Activated CD4-positive, alpha-beta T cell treated with anti-CD3 and anti-CD28 coated beads, Interleukin-2, amount 50 U/mL, for 16 hours (primary cell): ENCODE measurements at places on chromosomes 6 and 20.

DNA sequence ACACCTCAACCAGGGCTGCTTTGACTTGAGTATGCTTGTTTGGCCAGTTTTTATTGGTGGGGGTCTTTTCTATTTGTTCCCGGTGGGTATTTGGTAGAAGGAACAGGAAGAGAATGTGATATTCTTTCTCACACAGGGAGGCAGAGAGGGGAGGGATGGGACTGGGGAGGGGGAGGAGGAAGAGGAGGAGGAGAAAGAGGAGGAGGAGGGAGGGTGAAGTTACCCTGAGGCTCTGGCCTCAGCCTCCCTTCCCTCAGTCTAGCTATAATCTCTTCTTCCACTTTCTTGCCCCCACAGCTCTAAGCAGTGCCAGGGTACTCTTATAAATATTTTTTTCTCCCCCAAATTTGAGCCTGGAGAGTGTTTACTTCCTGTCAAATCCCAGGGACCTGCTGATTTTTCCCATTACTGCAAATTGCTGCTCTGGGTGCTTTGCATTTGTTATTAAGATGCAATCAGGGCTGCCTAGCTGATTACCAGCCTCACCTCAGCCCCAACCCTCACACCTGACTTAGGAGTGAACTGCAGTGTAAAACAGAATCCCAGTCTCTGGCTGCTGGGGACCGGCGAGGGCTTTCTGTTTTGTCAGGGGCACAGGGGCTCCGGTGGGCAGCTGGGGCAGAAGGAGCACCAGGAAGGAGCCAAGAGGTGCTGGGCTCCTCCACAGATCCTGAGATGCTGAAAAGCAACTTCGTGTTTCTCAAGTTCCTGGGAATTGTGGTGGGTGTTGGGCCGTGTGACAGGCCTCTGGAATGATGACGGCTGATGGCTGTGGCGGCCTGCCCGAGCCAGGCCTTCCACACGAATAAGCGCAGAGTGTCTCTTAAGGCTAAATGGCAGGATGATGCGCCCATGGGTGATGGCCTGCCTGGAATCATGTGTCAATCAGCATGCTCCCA lies 141.4 kb downstream of the CD83 start:
- no peak for DNase-seq

GRCh38 chr6:25363427-25363826 lies 84.3 kb downstream of the CARMIL1 start:
- no peak for DNase-seq

DNA sequence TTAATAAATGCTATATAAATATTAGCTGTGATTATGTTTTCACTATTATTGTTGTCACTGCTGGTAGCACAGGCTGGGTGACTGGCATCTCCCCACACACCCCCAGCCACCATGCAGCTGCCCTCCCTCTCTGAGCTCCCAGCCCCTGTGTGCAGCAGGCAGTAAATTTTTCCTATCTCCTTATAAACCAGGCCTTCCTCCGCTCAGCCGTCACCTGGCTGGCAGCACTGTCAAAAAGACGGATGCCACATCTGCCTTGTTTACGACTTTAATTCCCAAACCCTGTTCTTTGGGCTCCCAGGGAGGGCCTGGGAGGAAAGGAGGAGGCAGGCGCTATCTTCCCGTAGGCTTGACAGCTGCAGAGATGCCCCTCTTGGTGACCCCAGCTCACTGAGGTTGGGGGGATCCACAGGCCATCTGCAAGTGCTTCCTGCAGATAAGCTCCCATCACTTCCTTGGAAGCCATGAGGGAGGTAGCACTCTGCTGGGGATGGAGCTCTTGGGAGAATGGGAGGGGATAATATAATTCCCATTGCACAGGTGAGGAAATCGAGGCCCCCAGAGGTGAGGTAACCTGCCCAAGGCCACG lies 94.5 kb downstream of the GRM4 start:
- DNase-seq, result no peak

DNA sequence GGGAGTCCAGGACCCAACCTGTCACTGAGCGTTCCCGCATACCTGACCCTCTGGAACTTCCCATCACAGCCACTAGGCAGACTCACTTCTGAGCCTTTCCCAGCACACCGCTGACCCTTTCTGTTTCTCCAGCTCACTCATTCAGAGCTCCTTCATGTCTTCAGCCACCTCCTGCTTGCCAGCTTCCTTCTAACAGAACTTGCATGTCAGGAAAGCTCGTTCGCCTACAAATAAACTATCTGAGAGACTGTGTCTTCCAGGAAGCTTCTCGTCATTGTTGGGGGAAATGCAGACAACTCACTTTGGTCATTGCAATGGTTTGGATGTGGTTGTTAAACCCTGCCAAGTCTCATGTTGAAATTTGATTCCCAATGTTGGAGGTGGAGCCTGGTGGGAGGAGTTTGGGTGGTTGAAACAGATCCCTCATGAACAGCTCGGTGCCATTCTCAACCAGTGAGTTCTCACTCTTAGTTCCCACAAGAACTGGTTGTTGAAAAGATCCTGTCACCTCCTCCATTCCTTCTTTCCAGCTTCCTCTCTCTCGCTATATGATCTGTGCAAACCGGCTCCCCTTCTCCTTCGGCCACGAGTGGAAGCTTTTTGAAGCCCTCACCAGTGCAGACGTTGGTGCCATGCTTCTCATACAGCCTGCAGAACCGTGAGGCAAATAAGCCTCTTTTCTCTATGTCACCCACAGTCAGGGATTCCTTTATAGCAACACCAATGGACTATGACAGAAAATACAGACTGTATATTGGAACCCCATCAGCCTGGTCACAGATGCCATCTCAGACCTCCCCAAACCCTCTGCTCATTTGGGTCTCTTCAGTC lies 1.4 kb upstream of the MUC21 start:
- no peak for DNase-seq

DNA sequence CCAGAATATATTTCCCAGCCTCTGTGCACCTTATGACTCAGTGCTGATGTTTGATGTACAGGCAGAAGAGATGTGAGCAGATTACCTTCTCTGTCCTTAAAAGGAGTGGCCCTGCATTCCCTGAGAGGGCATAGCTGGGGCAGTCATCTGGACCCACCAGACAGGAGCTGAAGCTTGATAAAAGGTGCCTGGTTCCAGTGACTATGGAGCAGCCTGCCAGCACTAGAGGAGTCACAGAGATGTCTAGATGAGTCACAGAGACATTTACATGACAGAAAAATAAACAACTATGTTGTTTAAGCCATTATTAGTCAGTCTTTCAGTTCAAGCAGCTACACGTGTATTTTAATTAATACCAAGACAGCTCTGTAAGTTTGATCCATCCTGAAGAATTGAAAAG lies 237.1 kb upstream of the MOCS1 start:
- DNase-seq, result no peak

DNA sequence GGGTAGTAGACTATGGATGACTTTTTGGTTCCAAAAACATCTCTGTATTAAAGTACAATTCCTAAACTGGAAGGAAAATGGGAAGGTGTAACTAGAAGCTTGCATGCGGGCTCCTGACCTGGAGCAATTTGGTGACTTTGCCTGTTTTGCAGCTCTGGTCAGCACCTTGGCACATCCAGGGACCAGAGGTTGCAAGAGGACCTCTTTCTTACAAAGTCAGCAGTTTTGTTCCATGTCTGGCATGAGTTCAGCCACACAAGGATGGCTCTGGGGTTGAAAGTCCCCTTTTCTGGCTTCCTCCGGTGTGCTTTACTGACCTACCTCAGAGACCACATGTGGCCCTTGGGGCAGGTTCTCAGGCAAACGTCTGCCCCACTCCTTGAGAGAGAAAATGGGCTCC lies 22.7 kb upstream of the CD93 start:
- no peak for DNase-seq

DNA sequence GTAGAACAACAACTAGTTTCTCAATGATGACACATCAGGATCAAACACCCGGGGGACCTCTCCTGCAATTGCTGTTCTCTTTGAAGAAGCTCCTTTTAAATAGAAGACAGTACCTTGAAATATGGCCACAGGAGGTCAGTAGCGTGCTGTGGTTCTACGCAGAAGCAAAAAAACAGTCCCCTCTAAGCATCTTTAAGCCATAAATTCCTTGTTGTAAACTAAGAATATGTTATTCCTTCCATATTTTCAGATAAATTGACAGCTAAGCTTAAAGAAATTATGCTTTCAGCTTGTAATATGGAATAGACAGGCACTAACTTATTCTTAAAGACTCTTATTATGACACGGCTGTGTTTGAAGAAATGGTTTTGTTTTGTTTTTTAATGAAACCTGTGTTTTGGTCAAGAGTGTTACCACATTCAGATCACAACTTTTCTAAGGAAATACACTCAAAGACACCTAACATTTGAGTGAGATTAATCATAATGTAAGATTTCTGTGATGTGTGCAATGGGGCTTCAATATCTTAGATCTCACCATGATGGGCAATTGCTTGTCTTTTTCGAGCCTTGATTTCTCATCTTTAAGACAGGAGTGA lies 49.7 kb upstream of the IL20RA start:
- peak; percentile 70 for DNase-seq

DNA sequence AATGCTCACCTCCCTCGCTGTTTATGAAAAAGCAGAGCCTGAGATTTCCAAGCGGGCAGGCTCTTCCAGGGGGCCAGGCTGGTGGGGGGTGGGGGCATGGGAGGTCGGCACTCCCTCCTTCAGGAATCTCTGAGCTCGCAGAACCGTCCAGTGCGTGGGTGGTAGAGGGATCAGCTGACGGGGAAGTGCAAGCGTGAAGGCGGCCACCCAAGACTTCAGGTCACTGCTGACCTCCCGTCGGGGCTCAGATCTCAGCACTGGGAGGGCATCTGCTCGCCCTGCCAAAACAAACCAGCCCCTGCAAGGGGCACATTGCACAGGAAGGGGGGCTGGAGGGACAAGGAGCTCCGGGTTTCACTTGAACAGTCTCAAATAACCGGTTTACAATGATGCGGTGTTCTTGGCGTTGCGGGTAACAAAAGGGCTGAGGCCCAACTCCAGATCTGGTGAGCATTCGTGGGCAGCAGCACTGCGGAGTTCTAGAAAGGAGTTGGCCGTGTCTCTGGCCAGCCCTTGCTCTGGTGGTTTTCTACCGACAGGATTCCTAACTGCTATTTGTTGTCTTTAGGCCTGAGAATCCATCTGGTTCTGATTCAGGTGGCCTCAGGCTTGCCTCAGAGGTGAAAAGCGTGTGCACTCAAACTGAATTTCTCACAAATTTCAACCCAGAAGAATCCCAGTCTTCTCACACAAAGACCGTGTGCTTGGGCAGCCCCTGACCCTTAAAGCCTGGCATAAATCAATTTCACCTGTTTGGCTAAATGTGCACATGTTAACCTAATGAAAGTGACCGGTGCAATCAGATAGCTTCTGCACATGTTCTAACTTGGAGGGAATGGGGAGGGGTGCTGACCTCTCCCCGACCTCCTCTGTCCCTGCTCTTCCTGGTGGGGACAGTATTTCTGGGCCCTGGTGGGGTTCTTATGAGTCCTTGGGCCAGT lies 191.6 kb downstream of the MYLK4 start:
- DNase-seq, result no peak

DNA sequence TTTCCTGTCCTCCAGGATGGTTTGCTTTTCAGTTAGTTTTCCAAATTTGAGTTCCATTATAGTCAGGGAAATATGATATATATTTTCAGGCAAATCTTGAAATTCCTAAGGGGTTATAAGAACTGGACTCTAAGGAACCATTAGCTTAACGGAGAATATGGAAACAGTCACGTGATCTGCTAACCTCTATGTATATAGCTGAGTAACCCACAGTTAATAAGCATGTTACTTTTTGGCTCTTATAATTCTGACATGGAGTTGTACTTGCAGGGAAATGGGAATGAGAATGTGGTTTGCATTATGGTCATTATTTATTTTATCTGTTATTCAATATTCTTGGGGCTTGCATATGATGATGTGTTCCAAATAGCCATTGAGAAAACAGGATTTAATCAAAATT lies 23.3 kb downstream of the SOBP start:
- no peak for DNase-seq

DNA sequence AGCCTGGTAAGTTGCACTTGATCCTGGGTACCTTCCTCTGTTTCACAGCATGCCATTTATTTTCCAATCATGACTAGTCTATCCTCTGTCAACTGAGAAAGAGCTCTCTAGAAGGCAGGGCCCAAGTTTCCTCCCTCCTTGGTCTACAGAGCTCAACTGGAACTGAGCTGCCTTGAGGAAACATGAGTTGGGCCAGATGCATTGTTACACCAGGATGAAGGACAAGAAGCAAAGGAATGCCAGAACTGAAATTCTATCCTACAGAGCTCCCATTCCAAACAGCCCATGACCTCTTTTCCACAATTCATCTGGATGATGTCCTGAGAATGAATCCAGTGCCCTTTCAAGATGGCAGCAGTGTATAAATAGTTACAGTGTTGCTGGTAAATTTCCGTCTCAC lies 66.7 kb upstream of the E2F3 start:
- no peak for DNase-seq

DNA sequence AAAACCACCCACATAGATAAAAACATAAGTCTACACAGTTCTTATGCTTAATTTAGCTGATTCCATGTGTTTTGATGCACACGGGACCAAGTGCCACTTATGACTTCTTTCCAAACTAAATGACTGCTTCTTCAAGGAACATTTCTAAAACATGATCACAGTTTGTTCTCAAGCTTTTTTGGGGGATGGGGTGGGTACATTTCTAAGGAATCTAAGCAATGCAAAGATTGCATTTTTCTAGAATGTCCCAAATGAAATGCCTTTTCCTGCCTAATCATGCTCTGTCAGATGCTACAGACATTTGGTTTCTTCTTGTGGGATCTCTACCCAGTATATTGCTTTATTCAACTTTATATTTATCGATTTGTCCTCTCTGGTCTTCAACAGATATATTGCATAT lies 496.8 kb upstream of the JAG1 start:
- no peak for DNase-seq

GRCh38 chr6:158518191-158519127 lies 41.4 kb upstream of the TMEM181 start:
- DNase-seq, result peak; percentile 76

DNA sequence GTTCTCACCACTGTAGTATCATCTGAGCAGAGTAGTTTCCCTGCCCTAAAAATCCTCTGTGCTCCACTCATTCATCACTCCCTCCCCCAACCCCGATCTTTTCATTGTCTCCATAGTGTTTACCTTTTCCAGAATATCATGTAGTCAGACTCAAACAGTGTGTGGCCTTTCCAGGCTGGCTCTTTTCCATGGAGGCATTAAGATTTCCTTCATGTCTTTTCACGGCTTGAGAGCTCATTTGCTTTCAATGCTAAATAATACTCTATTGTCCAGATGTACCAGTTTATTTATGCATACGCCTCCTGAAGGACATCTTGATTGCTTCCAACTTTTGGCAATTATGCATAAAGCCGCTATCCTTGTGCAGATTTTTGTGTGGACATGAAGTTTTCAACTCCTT lies 235.8 kb downstream of the PHACTR1 start:
- no peak for DNase-seq

DNA sequence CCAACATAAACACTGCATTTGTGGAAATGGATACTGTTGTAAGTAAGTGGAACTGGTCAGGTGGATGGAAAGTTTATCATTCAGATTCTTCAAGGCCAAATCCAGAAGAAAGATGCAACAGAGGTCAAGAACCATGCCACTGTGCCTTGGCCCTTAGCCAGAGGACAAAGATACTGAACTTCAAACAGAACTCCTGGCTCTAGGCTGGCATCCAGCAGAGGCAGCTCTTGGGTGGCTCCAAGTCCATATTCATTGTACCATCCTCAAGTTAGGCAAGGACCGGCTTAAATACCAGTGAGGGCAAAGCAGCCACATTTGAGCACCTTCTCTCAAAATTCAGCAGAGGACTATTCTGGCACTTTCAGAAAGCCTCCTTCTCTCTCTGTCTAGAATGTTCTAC lies 53.2 kb downstream of the DNAAF9 start:
- no peak for DNase-seq
